Left colon (tissue), 2 donors: ENCODE measurements at places on chromosomes 5 and 9.

GRCh38 chr5:125411071-125411743 lies 664.8 kb upstream of the ZNF608 start:
- peak; percentile 63 for DNase-seq

DNA sequence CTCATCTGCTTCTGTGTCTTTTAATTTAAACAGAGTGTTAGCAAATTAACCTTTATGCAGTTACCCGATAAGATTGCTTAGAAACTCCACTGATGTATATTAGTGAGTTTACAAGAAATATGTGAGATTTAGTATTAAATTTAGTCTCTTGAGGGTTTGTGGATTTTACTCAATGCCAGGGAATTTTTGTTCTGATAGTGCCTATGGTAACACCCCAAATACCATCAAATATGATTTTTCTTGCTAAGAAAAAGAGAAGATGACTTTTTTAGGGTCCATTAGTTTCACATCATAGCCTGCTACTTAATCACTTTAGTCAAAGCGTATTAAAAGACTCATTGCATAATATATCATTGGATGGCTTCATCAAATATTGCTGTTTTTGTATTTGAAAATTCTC lies 224.9 kb downstream of the PCSK5 start:
- DNase-seq, result no peak

GRCh38 chr9:135563039-135563476 lies 1.5 kb downstream of the PAEP start:
- no peak for DNase-seq

- DNase-seq, result no peak
Observed at GRCh38 chr5:142115937-142116614, 7.5 kb downstream of the NDFIP1 start.

DNA sequence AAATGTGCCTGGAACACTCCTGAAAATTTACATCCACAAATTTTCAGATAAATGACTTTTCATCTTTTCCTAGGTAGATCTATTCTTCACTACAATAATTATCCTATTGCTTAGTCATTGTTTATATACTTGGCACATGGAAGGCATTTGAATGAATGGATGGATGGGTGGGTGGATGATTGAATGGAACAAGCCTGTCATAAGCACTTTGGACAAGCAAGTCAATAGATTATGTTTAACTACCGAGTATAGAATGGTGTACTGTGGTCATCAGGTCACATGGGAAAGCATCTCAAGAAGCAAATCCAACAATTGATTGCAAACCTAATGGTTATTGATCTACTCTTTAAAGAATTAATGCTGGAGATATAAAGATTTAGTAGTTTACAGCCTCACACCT lies 114.4 kb upstream of the DMRTA1 start:
- no peak for DNase-seq

GRCh38 chr9:117080765-117081390 lies 334.0 kb downstream of the ASTN2 start:
- no peak for DNase-seq

DNA sequence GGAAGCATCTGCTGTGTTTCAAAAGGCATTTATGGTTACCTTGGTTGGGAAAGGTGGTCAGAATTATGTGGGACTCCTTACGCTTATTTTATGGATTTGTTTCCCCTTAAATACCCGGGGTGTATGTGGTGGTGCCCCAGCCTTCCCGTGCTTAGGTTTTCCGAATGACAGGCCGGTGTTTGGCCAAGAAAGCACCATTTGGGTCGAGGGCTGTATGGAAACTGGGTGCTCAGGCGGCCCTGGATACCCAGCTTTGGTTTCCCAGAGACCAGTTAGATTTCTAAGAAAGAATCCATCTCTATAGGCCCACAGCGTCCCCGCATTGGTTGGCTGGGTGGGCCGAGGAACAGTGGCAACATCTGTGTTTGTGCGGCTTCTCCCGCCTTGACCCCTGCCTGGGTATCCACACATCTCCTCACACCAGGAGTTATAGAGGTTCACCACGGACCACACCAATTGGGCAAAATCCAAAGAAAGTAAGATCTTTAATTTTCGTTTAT lies 868 bp downstream of the ARHGEF28 start:
- DNase-seq, result no peak

DNA sequence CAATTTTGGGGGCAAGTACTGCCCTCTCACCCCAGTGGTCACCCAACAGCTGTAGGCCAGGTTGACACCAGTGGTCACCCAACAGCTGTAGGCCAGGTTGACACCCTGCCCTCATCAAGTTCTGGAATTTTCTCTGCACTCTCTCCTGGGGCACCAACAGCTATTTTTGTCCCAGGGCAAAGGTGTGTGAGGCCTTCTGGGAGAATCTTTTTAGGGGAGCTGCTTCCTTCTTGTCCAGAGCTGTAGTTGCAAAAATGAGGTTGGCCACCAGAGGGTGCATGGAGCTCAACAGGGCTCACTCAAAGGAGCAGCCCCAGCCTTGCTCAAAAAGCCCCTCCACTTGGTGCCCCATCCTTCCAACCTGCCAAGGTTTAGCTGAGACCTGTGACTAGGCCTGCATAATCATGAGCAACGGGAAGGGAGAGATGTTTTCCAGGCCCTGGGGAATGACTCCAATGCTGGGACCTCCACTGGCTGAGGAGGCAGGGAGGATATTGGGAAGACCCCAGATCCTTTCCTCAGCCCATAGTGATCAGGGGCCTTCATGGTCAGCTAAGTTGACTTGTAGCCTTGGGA lies 10.6 kb upstream of the P4HA2 start:
- peak; percentile 66 for DNase-seq

DNA sequence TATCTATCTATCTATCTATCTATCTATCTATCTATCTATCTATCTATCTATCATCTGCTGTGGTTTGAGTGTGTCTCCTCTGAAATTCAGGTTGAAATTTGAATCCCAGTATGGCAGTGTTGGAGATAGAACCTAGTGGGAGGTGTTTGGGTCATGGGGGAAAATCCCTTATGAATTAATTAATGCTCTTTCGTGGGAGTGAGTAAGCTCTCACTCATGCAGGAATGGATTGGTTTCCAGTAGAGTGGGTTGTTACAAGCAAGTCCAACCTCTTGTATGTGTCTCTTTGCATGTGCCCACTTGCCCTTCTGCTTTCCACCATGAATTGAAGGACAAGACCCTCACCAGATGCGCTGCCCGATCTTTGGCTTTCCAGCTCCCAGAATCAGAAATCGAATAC lies 113.0 kb downstream of the ANXA1 start:
- no peak for DNase-seq

DNA sequence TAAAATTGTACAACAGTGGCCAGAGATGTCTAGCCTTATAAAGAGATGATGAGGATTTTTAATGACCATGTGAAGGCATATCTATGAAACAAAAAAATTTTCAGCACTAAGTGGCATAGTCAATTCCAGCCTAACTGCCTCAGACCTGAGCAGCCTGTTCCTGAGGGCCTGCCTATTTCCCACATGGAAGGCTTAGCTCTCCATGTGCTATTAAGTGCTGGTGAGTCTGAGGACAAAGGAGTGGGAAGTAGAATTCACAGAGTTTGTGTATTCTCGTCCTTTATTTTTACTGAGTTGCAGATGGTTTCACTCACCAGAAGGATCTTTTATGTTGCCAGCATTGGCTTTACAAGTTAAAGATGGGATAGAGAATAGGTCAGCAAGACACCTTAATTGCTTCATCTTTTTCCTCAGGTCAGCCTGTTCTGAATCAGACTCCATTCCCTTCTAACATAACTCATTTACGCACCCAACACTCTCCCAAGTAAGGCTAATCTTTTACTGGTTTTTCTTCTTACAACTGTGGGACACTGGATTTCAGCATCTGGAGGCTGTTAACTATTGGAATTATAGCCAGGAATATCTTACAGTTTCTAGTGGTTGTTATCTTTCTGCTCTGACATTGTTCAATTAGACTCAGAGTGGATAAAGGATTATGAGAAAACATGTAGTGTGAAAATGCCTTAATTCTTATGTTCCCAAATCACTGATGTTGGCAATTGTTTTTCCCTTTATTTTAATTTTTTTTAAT lies 76.8 kb downstream of the ISOC1 start:
- no peak for DNase-seq

DNA sequence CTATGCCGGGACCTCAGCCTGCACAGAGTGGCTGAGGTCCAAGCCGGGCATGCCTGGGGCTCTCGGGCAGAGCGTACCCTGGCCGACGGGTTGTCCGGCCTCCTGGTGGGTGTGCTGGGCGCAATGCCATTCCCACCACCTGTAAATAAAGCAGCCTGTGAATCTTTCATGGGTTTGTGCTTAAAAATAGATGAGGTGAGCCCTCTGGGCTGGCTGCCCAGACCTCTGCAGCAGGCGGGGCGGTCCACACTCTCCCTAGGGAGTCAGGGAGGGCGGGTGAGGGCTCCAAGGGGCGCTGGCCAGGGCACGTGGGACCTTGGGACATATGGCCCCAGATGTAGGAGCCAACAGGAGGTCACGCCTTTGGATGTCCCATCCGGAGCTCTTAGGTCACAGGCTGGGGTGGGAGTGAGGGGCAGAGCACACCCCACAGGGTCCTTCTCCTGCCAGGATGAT lies 3.6 kb upstream of the AGPAT2 start:
- DNase-seq, result peak; percentile 38

DNA sequence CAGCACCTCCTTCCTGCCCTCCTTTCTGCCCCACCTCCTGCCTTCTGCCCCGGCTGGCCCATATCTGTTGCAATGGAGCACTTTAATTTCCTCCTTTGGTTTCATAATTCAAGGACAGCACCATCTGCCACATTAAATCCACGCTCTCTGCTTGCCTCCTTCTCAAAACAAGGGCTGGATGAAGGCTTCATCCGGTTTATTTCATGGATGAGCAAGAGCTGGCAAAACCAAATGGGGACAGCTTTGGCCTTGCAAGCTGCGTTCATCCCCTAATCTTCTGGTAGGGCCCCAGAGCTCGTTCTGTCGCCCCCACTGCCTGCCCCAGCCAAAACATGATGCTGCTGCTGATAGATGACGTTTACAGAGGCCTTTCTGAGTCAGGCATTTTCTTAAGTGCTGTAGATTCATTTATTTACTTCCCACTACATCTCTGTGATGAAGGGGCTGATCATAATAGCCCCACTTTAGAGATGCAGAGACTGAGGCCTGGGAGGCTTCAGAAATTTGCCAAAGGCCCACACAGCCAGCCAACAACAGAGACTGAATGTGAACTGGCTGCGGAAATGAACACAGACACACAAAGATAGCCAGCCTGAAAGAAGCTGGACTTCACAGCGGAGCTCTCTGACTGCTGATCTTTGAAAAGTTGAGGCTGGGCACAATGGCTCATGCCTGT lies 115.6 kb upstream of the CPEB4 start:
- no peak for DNase-seq

DNA sequence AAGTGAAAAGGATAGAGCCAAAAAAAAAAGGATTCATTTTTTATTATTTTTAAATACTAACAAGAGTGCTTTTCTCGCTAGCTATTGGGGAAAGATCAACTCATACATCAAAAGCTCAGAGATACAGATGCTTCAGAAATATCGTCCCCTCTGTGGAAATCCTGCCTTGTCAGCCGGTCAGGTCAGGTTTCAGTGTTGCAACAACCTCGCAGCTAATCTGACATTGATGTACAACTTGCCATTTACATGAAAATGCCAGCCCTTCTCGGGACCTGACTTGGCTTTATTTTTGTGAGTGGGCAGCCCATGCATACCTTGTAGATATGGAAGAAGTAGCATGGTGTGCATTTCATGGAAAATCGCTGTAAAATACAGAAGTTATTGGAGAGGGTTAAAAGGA lies 358.8 kb upstream of the ADAMTS16 start:
- no peak for DNase-seq

DNA sequence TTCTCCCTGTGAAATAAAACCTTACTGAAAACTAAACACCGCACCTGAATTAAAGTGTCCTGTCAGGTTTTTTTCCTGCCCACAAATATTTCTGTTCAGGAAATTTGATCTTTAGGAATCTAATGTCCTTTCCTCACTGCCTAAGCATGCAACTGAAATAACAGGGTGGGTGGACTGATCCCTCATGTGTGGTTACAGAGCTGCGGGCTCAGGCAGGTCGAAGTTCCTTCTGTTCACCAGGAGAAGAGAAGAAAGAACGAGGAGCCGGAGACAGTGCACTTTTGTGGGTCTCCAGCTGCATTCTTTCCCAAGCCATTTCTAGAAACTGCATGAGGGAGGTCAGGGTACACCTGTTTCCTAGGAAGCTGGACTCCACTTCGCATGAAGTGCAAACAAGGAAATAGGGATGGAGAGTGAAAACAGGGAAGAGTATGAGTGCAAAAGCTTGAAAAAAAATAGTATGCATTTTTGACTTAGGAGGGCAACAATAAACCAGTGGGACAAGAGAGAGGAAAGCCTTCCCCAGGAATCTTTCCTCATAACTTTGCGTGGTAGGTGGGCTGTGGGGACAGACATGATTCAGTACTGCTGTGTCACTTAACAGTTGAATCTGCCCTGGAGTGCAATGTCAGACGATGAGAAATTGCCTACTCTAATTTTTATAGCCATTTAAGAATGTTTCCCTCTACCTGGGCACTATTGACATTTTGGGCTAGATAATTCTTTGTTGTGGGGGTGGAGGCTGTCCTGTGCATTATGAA lies 60.3 kb downstream of the GCNT1 start:
- no peak for DNase-seq

DNA sequence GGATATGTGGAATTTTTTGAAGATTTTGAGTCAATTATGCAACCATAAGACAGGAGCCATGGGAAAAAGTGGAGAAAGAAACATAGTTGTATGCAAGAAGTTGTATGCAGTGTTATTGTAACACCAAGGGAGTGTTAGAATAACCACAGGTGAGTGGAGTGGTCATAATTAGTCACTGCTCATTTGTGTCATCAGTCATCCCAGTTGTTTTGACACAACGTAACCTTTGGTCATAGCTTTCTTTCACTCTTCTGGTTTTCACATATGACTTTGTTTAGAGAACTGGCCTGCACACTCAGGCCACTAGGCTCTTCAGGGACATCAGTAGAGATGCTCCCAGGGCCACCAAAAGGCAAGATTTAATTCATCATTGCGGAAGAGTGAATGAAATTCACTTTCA lies 158.7 kb upstream of the HMHB1 start:
- no peak for DNase-seq

- no peak for DNase-seq
Observed at GRCh38 chr5:137206030-137206715, 293.0 kb downstream of the SPOCK1 start.

GRCh38 chr5:134524272-134524825 lies 1.1 kb upstream of the JADE2 start:
- peak; percentile 92 for DNase-seq

DNA sequence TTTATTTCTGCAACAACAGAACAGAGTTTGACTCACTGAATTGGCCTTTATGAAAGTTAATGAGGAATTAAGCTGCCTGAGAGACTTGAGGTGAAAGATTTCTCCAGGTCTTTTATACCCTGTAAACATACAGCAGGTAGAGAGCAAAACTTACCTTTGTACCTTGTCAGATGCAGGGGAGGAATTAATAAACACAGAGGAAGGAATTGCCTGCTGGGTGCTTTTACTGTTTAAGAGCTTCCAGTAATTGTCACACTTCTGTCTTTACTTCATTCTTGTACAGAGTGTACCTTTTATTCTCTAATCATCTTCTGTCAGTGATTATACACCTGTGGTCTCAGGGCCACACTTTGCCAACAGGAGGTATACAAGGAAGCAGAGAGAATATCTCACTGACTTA lies 94.0 kb upstream of the GRIN3A start:
- peak; percentile 54 for DNase-seq

GRCh38 chr5:10343486-10343885 lies 10.0 kb upstream of the MARCHF6 start:
- DNase-seq, result no peak

GRCh38 chr5:82387001-82387818 lies 109.1 kb upstream of the RPS23 start:
- DNase-seq, result no peak
